SHP77 (cell line): ENCODE measurements at places on chromosomes 2 and 18.
A peak's percentile ranks its signal among the peaks of the same experiment; 100 is the strongest.

DNA sequence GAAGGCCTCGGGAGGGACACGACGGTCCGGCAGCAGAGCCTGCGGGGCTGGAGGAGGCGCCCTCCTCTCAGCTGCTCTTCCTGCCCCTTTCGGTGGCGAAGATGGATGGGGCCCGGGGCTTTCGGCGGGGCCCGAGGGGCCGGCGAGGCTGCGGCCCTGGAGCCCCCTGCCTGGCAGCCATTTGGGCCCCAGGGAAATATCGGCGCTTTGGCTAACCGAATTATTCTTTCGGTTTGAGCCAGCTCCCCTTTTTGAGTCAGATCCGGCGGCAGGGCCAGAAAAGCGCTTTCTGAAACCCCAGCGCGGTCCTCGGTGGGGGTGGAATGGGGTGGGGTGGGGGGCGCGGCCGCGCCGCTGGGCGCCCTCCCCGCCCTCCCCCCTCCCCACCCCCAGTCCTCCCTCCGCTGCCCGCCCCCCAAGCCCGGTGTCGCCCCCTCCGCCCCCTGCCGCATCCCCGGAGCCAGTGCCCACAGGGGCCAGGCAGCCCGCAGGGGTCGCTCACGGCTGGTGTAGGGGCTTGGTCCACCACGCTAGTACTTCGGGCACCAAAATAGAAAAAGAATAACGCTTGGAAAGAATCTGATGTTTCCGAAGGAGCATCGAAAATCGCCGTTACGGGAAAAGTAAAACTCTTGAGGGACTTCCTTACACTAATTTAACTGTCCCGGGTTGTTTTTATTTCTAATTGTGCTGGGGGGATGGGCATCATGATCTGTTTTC is 9.1 kb upstream of the ARID5A start:
- DNase-seq = no peak

DNA sequence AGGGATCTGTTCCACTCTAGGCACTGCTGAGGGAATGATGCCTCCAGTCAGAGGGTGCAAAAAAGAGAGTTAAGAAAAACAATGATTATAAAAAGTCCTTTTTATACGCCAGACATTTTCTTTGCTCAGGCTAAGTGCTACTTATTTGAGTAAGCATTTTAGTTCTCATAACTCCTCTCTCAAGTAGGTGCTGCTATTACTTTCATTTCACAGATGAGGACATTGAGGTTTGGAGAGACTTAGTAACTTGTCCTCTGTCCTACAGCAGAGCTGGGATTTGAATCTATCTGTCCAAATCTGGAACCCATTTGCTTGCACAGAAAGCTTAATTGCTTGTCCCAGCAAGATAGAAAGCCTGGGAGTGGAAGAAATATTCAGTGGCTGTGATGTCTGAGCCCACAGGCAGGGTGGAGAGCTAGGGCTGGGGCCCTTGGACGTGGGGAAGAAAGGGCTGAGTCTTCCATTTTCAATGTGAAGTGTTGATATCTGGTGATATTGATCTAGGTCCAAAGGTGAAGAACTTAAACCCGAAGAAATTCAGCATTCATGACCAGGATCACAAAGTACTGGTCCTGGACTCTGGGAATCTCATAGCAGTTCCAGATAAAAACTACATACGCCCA is 5.8 kb downstream of the IL37 start:
- no peak for DNase-seq

- DNase-seq = no peak
Observed at GRCh38 chr2:98832172-98832571, 101.2 kb upstream of the MGAT4A start.

- no peak for DNase-seq
Observed at GRCh38 chr2:179049546-179050311, at the start of gene CCDC141. Gene CCDC141, minus strand, starts transcription at chr2:179050137. Its CDS starts 196 bp downstream, at chr2:179049941.

DNA sequence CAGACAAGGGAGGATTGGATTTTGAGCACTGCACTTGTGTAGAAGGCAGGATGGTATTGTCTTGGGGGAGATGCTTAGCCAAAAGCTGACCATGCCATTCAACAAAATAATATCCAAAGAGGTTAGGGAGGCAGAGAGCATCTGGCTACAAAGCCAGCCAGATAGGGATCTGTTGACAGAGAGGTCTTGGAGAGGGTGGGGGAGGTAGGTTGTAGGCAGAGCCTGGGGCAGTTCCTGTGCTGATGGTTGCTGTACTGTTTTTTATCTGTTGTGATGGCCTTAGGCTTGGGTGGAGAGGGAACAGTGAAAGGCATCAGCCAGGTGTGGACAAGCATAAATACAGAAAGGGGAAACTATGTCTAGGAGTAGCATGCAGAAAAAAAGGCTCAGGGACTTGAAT is 100.9 kb downstream of the AQP4 start:
- no peak for DNase-seq

GRCh38 chr2:220701115-220701514 is 871.0 kb downstream of the EPHA4 start:
- DNase-seq = no peak

- DNase-seq = no peak
Observed at GRCh38 chr18:30469091-30469490, 573.5 kb downstream of the DSC3 start.

DNA sequence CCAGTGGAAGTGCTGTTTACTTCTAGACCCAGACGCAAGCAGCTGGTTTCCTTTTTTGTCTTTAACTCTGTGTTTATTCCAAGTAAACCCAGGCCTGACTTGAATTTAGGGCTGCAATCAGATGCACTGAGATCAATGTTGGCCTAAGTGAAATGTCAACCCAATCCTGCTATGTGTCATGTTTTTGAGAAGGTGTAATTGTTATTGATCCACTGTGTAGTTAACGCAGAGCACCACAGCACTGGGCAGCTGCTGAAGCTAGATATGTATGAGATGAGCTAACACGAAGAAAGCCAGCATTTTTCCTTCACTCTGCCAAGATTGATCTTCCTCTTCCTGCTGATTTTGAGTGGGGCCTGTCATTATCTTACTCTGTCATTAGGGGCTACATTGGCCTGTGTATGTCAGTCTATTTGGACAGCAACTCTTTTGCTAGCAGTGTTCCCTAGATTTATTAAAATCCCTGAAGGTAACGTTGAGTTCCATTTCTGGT is 18.9 kb upstream of the DLX1 start:
- no peak for DNase-seq

DNA sequence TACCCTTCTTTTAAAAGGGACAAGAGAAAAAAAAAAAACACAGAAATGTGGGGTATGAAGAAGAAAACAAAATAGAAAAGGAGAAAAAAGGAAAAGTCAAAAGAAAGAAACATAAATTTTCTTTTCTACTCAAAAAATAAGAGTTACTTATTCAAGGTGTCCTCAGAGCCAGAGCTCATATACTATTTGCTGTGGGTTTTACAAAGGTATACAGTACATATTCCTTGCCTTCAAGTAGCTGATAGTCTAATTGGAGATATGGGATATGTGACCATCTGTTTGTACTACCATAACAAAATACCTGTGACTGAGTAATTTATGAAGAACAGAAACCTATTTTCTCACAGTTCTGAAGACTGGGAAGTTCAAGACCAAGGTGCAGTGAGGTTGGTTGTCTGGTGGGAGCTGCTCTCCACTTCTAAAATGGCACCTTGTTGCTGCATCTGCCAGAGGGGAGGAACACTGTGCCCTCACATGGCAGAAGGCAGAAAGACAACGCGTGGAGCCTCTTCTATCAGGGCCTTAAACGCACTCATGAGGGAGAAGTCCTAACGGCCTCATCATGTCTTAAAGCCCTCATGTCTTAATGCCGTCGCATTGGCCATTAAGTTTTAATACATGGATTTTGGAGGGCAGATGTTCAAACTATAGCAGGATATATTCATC is 33.9 kb downstream of the NBAS start:
- DNase-seq = no peak

DNA sequence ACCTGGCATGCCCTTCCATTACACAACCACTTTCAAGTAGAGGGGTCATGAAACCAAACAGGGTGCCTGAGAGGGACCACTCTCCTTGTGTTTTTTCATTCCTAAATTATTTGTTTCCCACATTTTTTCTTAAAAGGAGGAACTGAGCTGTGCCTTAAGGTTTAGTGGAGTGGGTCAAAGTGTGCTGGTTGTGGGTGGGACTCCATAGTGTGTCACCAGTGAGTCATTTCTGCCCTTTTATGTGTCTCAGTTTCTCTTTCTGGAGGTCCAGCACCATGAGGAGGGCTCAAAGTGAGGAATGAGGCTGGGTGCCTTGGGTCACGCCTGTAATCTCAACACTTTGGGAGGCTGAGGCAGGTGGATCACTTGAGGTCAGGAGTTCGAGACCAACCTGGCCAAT is 37.8 kb downstream of the COMMD1 start:
- no peak for DNase-seq

DNA sequence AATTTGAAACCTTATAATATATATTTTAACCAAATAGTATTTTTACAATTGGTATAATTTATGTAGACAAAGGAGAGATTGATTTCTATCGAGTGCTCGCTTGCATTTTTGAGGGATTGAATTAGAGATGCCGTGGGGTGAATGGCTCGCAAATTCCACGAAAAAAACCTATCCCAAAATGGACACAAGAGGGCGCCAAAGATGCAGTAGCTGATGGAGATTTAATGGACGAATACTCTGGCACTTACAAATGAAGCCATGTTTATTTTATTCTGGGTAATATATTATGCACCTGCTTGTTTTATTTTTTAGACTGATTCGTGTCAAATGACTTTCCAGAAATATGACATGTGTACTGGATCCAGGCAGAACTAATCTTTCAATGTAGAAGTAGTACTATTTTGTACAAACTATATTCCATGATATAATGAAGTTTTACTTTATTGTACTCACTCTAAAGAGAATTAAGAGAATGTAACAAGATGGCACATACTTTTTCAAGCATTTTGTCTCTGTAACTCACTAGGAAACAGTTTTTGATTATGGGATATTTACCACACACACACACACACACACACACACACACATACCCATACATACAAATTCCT is 505.4 kb downstream of the PLCL1 start:
- DNase-seq = peak; percentile 35

- no peak for DNase-seq
Observed at GRCh38 chr2:105315314-105315713, 14.2 kb downstream of the TGFBRAP1 start.

DNA sequence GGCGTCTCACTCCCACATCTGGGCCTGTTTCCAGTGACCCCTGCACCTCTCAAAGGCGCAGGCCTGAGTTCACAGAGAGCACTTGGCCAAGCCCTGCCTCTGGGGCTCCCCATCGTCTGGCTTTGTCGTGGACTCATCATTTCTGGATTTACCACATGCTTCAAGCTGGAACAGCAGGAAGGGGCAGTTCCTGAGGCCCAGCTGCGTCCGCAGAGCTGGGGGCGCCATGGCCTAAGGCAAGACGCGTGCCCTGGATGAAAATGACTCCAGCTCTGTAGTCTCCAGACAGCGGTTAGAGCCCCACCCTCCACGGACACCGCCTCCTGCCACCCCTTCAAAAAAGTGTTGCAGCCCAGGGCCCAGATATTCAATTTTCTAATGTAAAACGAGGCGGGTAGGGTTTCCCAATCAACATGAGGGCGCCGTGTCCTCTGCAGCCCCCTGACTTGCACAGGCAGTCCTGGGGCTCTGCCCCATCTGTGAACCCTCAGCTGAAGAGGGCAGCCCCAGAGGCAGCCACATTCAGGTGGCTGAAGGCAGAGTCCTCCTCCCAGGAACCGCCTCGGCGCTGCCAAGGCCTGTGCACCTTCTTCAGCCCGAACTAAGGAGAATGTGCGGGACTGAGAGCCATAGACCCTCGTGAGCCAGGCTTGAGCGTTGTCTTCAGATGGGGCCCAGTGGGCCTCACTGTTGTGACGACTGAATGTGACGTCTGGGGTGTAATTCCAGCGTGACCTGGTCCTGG is 85.5 kb downstream of the NFATC1 start:
- no peak for DNase-seq

GRCh38 chr2:105330681-105331375 is 1.3 kb upstream of the TGFBRAP1 start:
- DNase-seq = no peak

DNA sequence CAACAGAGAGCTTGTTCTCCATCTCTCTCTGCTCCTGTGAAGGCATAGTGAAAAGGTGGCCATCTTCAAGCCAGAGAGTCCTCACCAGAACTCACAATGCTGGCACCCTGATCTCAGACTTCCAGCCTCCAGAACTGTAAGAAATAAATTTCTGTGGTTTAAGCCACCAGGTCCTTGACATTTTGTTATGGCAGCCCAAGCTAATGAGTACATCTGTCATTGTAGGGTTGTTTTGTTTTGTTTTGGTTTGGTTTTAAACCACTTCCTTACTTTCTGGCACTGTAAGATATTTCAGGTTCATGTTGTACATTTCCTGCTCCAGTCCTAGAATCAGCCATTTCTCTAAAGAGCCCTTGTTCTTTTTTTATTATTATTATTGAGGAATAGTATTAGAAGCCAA is 171.2 kb downstream of the CPS1 start:
- no peak for DNase-seq

- peak; percentile 69 for DNase-seq
Observed at GRCh38 chr2:23596316-23596885, 211.4 kb downstream of the KLHL29 start.

DNA sequence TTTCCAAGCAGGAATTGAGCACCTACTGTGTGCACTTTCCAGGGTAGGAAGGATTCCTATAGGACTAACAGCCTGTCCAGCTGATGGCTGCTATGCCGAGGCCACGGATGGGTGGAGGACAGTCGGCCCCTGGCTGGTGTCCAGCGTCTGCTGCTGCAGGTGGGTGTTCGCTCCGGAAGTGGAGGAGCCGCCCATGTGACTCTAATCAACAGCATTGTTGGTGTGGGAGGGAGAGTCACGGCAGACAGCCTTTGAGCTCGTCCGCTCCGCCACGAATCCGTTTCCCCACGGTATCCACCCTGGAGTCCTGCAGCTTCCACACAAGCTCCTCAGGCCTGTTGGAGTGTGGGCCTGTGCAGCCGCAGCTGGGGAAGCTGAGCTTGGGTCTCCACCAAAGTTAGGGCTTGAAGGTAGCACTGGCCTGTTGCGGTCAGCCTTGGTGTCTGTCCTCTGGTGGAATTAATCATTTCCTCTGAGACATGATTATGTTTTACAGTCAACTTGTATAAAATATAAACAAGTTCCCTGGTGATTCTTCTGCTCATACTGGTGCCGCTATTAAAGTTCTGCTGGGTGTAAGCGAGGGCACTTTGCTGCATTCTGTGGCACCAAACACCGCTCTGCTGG is 185.9 kb upstream of the TPO start:
- DNase-seq = peak; percentile 41

DNA sequence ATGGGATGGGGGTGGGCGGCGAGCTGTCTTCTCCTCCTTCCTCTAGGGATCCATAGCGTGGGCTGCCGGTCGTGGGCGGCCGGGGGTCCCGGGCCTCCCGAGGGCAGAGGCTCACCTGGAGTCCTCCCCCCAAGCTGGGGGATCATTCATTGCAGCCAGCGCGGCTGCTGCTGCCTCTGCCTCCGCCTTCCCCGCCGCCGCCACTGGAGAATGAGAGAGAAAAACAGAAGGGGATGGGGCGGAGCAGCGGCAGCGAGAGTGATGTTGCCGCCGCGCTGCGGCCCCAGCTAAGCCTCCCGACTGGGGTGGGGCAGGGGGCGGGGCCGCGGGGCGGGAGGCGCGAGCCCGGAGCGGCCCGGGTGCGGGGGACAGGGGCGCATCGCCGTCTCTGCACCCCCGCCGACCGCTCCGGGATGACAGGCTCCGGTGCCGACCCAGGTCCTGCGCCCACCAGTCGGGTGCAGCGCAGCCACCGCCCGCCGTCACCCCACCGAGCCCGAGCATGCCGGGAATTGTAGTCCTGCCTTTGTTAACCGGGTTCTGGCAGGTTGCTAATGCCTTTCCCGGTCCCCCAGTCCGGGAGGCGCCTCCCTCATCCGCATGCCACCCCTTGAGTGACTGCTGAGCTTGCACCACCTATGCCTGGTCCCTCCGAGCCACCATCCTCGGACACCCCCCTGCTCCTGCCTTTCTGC is at the start of gene KIF3C:
Gene KIF3C (minus strand): TSS at position 225 of the 695 bp plus-strand sequence. CDS start 580 bp downstream, outside the sequence.
- peak; percentile 52 for DNase-seq

GRCh38 chr2:221478485-221478863 is 93.6 kb downstream of the EPHA4 start:
- DNase-seq = no peak
